ENCODE measurements at places on chromosomes 3 and 15. TPM values are rescaled to one million over a fixed set of nuclear protein-coding genes. Genes with fewer than 3 reads are reported as not detected.

- DNase-seq: no peak
Measured at GRCh38 chr15:85581495-85581894, 201.1 kb downstream of the AKAP13 start.

GRCh38 chr3:102078854-102079808 lies 229.8 kb downstream of the NFKBIZ start:
- DNase-seq: no peak

DNA sequence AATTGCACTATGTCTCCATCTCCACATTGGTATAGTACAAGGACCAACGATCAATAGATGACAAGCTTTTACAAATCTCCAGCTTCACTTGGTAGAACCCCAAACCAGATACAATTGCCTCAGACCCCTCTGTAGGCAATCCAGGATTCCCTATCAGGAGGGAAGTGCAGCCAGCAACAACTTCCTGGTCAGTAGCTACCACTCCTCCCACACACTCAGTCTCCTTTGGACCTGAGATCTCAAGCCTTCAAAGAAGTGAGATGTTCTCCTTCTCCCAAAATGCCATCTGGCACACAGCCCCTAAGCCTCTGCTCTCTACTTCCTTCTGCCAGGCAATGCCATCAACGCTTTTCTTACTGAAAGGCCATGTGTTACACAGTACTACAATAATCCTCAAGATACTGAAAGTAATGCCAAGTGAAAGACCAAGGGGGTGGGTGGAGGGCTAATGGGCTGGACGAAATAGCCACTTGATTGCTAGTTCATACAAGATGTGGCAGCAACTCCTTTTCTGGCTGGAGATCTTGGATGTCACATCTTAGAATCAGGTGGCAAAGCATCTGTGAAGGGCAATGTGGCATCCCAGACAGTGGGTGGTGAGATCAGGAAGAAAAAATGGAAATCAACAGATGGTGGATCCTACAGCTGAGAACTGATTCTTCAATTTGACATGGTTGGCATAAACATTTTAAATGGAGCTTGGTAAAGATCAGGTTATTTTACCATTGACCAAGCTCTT lies 75.3 kb upstream of the ACP3 start:
- no peak for DNase-seq

Gene SNX22
- total RNA-seq: not detected

Gene GPR160
- 5.8 TPM for total RNA-seq

Gene WDR93
- not detected for total RNA-seq

- no peak for DNase-seq
Measured at GRCh38 chr3:174583396-174583795, 275.7 kb upstream of the NAALADL2 start.

Gene CYFIP1
- total RNA-seq: 80.3 TPM

GRCh38 chr3:196397941-196398340 lies 34.3 kb downstream of the UBXN7 start:
- no peak for DNase-seq

DNA sequence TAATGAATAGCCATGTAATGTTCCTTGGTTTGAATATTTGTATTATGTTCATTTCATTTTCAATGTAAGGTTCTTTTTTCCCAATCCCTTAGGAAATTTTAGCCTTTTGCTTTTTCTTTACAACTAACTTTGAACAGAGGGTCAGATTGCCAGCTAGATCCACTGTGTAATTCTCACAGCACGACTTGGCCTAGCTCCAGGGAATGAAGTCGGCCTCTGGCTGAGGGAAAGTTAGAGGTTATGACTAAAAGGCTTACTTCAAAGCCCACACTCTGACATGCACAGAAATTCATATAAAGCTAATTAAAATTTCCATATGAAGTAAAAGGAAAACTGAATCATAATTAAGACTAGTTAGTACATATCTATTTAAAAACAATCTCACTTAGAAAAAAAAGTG lies 38.7 kb downstream of the ROBO1 start:
- peak; percentile 19 for DNase-seq

- DNase-seq: no peak
Measured at GRCh38 chr3:31635545-31635944, 102.8 kb downstream of the STT3B start.

Gene GOLGA8J
- total RNA-seq: not detected

Gene PP2D1
- total RNA-seq: not detected

Gene OXTR
- total RNA-seq: 0.63 TPM

Gene GHSR
- total RNA-seq: not detected

- peak; percentile 9 for DNase-seq
Measured at GRCh38 chr15:81642451-81642990, 268.5 kb upstream of the TMC3 start.

Gene TGM5
- not detected for total RNA-seq

Gene NR1I2
- 1.3 TPM for total RNA-seq

Gene CX3CR1
- not detected for total RNA-seq

DNA sequence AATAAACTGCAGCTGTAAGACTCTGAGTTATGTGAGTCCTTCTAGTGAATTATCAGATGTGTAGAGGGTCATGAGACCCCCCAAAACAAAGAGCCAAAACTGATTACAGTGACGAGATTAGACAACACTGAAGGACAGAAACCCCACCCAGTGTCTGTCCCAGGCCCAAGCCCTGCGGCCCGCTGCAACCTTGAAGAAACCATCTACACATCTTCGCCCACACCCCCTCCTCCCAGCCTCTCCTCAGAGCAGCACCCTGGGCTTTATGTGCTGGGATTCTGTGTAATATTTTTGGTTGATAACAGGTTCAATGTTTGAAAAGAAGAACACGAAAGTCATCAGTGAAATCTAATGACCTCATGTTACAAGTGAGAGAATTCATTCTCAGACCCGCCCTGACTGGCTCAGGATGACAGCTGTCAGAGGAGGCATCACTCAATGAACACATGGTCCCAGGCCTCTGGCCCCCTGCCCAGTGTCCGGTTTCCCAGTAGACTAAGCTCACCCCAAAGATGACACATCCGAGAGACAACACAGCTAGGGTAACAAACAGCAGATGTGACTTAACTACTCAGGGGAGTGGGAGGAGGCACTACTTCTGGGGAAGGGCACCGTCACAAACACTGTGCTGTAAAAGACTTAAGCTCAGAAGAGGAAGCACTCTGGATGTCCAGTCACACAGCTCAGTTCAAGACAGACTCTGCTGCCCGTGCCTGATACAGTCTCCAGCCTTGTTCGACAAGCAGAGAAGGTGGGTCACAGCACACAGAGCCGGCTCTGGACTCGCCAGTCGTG lies 48.9 kb downstream of the NIPA2 start:
- DNase-seq: peak; percentile 56

DNA sequence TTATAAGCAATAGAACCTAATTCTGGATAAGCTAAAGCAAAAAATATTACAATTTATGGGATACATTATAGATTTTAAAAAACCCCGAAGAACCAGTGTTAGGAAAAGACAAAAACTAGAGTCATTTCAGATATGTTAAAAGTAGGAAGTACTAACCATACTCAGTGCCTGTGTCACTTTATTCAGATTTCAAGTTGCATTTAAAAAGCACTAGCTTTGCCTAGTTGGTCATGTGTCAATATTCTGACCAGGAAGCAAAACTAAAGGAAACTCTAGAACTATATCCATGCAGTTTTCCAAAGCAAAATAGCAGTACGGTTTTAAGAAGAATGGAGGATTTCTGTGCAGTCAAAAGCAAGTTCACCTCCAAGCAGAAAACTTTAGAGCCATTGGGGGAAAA lies 88.4 kb downstream of the RAP2B start:
- no peak for DNase-seq

- DNase-seq: no peak
Measured at GRCh38 chr3:72397586-72397985, 450.7 kb downstream of the SHQ1 start.

Gene RBP2
- total RNA-seq: not detected

DNA sequence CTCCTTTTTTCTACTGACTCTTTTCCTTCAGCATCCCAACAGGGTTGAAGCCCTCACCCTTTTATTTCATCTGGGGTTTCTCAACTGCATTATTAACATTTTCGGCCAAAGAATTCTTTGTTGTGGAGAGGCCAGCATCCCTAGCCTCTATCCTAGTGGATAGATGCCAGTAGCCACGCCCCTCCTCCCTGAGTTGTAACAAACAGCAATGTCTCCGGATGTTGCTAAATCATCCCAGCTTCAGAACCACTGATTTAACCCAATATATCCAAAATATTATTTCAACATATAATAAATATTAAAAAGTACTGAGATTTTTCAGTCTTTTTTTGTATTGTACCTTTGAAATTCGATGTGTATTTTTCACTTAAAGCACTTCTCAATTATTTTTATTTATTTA lies 2.0 kb upstream of the RNF111 start:
- no peak for DNase-seq

Gene TMEM108
- 0.34 TPM for total RNA-seq

Gene ULK3
- 24.3 TPM for total RNA-seq

DNA sequence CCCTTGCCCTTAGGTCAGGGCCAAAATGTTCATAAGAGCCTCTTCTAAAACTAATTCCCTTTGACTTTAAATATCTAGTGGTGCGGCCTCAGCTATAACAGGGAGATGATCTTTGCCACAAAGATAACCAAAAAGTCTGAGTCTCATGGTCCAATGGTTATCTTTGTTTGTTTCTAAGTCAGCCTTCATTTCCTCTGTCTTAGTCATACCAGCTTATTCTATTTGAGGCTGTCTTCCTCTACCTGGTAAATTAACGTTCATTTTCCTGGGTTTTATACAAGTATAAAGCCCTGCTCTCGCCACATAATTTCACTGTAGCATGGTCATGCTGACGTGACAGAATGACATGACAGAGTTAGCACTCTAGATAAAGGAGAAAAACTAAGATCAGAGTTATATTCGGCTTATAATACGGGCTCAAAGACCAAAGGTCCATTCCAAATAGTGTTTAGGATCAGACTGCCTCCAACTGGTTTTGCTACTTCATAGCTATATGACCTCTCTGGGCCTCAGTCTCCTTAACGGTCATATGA lies 18.4 kb downstream of the ZNF860 start:
- no peak for DNase-seq

Gene NUP210
- total RNA-seq: 8.9 TPM

GRCh38 chr15:93195109-93195508 lies 106.1 kb upstream of the RGMA start:
- DNase-seq: no peak

- DNase-seq: no peak
Measured at GRCh38 chr15:91320101-91320500, 220.0 kb downstream of the SV2B start.

Gene CAV3
- not detected for total RNA-seq

- DNase-seq: no peak
Measured at GRCh38 chr3:11603628-11604027, 40.1 kb downstream of the VGLL4 start.

- DNase-seq: peak; percentile 59
Measured at GRCh38 chr3:14461748-14462324, 59.4 kb downstream of the SLC6A6 start.

DNA sequence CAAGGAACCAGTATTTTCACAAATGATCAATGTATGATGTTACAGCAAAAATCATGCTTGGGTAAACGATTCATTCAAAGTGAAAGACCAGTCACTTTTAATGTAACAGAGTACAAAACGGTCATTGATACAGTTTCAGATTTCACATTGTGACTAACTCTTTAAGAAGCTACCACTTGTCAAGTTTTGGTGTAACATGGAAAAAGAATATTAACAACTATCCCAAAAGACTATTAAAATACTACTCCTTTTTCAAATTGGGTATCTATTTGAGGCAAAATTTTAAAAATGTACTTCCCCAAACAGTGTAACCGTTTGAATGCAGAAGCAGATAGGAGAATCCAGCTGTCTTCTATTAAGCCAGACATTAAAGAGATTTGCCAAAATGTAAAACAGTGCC lies 31.7 kb downstream of the AKAP13 start:
- no peak for DNase-seq

Gene TM4SF4
- total RNA-seq: not detected

Gene AMT
- 0.06 TPM for total RNA-seq

DNA sequence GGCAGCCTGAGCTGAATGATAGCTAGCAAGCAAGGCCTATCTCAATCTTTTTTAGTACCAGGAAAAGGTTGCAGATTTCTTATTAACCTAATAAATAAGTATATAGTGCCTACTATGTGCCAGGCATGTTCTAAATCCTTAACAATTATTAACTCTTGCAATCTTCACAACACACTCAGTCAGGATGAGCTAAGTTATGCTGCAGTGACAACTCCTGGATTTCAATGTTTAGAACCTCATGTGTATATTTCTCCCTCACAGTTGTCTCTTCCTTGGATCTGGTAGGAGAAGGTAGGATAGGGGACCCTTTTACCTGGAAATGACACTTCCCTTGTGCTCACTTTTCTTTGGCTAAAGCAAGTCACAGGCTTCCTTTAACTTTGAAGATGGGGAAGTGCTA lies 39.3 kb upstream of the MAGI1 start:
- no peak for DNase-seq

Gene PTPRG
- 9.1 TPM for total RNA-seq

Gene MEGF11
- total RNA-seq: under 0.01 TPM

DNA sequence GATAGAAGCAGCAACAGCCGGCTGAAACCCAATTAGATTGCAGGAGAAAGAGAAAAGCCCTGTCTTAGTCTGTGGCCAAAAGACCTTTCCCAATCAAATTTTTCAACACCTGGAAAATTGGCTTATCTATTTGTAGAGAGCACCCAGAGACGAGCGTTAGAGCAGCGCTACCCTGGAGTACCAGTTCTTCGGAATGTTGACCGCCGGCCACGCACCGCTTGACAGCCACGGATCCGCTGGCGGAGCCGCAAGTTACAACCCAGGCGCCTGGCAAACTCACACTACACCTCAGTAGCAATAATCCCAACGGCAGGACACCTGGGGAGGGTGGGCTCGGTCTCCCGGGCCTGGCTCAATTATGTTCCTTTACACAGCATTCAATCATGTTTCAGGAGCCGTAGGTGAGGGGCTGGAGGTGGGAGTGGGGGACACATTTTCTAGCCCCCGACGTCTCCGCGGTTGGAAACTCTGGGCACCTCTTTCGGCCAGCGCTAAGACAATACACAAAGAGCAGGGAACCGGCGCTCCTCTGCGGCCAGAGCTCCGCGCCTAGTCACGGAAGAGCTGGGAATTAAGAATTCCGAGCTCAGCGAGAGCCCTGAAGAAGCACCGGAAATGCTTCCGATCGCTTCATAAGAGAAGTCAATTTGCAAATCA lies 1.2 kb downstream of the MB21D2 start:
- peak; percentile 46 for DNase-seq

GRCh38 chr15:77311618-77312398 lies 108.1 kb downstream of the PEAK1 start:
- DNase-seq: no peak

DNA sequence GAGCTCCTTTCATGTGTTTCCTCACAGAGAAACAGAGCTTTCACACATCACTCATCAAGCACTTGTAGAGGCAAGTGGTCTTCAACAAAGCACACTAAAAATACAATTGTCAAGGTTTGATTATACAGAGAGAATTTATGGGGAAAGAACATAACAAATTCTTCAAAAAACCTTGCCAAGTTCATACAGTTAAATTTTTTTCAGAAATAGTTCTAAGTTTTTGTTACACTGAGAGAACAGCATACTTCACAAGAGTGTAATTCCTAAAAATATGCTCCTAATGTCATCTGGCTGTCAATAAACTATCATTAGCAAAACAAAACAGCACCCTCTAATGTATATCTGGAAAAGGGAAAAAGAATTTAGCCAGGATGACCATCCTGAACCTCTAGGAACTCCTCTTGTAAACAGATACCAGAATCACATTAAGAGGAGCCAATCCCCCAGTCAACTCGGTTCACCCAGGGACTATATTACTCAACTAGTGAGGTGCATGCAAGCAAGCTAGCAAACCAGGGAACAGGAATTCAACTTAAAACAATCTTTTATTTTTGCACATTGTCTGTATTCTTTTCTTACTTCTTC lies 63.3 kb downstream of the RAD18 start:
- no peak for DNase-seq

Gene ILDR1
- total RNA-seq: not detected

- no peak for DNase-seq
Measured at GRCh38 chr15:93144463-93145236, 55.6 kb upstream of the RGMA start.

Gene DISP2
- total RNA-seq: 0.51 TPM

All from Daoy (cell line).